HFFc6 (cell line): ENCODE measurements at places on chromosomes 7 and 10.

DNA sequence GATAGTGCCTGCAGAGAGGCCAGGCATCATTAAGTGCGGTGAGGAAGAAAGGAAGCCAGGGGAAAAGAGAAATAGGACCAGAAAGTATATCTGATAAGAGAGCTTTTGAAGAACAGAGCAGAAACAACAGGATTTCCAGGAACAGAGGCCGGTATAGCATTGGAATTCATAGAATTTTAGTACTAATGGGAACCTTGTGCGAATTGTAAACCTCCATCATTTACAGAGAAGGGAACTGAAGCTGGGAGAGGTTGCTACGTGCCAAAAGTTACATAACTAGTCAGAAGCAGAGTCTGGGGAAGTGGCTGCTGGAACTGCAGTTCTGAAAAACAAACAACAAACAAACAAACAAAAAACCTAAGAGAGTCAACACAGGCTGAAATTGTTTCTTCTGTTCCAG is 5.4 kb upstream of the ZMYND11 start:
- H3K27me3 ChIP-seq, result no peaks in the 10 kb centered on the region
- no peak overlapping the region for H3K27ac ChIP-seq
- H3K4me1 ChIP-seq, result peaks cover 49% of the 10 kb centered on the region
- H3K4me3 ChIP-seq, result no peak overlapping the region

GRCh38 chr7:17300012-17300411 is 1.6 kb downstream of the AHR start:
- H3K4me1 ChIP-seq, result peaks cover 16% of the 10 kb centered on the region
- peak overlapping the region; percentile 74 for H3K27ac ChIP-seq
- peak overlapping the region; percentile 93 for H3K4me3 ChIP-seq
- no peak for DNase-seq

GRCh38 chr10:36675458-36675880 is 449.9 kb upstream of the ANKRD30A start:
- H3K27ac ChIP-seq, result no peak overlapping the region
- DNase-seq, result no peak
- H3K4me1 ChIP-seq, result no peaks in the 10 kb centered on the region
- no peaks in the 10 kb centered on the region; the same call in none of the 2 replicates for H3K27me3 ChIP-seq
- H3K36me3 ChIP-seq, result no peaks in the 10 kb centered on the region

- no peak overlapping the region for H3K4me3 ChIP-seq
- DNase-seq, result no peak
- peaks cover 8% of the 10 kb centered on the region for H3K27me3 ChIP-seq
- no peak overlapping the region for H3K27ac ChIP-seq
Observed at GRCh38 chr10:47179291-47179647, 120.7 kb upstream of the GDF10 start.

DNA sequence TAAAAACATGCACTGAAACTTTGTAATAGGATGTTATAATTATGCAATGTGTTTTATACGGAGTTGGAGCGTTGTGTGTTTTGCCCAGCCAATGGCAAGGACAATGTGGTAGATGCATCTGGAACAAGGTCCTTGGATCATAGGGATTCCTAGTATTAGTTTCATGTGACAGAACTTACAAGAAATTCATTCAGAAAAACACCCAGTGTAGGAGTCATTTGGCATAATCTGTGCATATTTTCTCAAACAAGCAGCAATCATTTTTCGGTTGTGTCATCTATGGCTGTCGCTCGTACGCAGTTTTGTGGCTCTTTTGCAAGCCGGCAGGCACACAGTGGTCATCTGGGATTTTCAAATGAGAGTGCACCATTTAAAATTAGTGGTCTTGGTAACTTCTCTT is 19.8 kb downstream of the CREB5 start:
- no peaks in the 10 kb centered on the region for H3K36me3 ChIP-seq
- no peak for DNase-seq
- H3K27ac ChIP-seq, result no peak overlapping the region
- H3K4me3 ChIP-seq, result no peak overlapping the region
- no peaks in the 10 kb centered on the region for H3K4me1 ChIP-seq

DNA sequence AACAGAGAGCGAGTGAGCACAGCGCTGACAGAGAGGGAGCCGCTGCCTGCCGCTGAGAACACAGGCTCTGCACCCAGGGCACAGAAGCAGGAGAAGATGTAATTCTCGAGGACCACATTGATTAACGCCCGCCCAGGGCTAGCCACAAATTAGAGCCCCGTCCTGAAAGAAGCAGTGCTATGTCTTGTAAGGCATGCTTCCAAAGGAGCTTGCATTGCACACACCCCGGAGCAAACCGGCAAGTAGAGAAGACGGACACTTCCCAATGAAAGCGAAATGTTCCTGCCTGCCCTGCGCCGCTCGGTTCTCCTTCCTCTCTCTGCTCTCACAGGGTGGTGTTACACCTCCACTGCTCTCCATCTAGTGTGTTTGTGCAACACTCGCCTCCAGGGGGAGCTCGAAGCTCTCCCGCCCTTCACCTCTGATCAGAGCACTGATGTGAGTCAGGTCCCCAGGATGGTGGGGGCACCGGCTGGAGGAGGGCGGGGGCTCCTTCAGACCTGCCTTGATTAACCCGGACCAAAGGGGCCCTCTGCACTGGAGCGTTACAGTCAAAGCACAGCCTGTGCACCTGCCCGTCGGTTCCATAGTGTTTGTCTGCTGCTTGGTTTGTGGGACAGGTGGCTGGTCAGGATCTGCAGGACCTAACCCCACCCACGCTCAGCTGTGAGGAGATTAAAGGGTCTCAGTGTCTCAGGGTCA is 316.5 kb downstream of the ADARB2 start:
- no peaks in the 10 kb centered on the region for H3K36me3 ChIP-seq
- H3K27ac ChIP-seq, result no peak overlapping the region
- no peaks in the 10 kb centered on the region for H3K4me1 ChIP-seq
- H3K27me3 ChIP-seq, result no peaks in the 10 kb centered on the region; the same call in 1 of the 2 replicates
- no peak overlapping the region; the same call in 1 of the 2 replicates for H3K4me3 ChIP-seq

DNA sequence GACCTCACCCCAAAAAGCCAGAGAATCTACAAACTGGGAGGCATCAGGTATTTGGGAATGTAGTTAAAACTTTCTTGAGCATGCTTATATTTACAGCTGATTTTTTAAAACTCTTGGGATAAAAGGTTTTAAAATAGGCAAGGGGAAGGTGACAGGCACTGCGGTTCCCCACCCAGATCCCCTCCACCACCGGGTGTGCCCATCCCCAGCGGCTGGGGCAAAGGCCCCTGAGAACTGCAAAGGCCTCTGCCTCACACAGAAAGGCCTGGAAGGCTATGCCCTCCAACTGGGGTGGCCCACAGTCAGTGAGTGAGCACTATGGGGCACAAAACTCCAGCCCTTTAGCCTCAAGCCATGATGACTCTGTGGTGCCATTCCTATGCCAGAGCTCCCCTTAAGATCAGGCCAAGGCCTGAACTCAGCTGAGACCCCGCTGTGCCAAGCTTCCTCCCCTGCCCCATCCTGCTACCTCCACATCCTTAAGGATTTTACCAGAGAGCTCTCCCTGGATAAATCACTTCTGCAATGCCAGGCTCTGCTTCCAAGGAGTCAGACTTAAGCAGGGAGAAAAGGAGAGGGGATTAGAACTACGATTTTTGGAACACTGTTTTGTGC is 299.1 kb downstream of the GRID1 start:
- no peak overlapping the region for H3K4me3 ChIP-seq
- no peak overlapping the region for H3K27ac ChIP-seq

DNA sequence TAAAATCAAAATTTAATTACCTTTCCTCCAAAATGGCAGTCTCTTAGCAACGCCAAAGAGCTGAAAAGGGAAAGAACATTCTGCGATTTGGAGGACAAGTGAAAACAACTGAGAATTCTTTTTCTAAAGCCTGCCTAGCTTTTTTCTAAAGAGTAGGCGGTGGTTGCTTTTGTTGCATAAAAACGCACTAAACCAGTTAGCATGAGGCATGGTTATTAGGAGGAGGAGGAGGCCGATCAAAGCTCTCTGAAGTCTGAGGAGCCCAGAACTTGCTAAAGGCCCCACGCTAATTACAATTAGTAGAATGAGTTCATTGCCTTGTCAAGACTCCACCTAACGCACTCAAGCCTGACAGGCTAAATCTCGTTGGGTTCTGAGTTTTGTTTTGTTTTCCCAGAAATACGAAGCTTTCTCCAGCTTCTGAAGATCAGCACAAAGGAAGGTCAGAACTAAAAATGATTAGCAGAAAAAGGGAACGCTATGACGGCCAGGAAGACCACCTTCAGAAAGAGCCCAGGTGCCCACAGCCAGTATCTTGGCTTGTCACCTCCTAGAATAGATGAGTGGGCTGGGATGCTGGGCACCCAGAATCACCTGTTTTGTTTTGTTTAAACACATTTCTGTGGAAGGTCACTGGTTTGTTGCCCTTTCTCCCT is 72.0 kb downstream of the FGFR2 start:
- H3K4me1 ChIP-seq, result no peaks in the 10 kb centered on the region
- no peak for DNase-seq
- H3K4me3 ChIP-seq, result no peak overlapping the region
- no peaks in the 10 kb centered on the region for H3K36me3 ChIP-seq

GRCh38 chr10:46247808-46248569 is 38.8 kb upstream of the ANTXRL start:
- no peaks in the 10 kb centered on the region for H3K36me3 ChIP-seq
- no peaks in the 10 kb centered on the region for H3K4me1 ChIP-seq
- no peak overlapping the region for H3K4me3 ChIP-seq
- no peak overlapping the region for H3K27ac ChIP-seq

DNA sequence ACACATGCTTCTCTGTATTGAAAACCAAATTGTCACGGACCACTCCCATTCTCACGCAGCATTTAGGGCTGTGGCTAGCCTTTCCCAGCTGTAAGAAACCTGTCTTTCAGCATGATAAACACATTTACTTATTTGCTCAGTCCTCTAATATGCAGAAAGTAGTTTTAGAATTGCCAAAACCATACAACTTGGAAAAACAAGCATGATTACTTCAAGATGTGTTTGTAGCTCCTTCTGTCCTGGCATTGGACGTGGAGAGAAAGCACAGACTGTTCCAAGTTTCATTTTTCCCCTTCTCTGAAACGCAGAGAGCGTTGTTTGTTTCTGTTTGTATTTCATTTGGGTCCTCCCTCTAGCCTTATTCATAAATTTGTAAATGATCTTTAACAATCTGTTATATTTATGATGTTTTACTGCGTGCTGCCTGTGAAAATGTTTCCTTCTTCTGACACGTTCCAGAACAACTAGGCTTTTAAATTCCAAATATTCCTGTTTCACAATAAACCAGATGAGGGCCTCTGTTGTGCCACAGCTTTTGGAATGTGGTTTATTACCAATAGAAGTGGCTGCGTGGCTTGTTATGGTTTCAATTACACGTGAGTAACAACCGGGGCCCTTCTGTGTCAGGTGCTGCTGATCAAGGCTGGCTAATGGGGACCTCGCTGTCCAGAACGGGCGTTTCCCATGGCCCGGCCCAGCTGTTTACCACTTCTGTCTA is 26.1 kb downstream of the MNX1 start:
- no peaks in the 10 kb centered on the region; the same call in 1 of the 2 replicates for H3K36me3 ChIP-seq
- H3K4me3 ChIP-seq, result peak overlapping the region; percentile 74
- H3K27me3 ChIP-seq, result peaks cover 4% of the 10 kb centered on the region; the same call in 1 of the 2 replicates
- H3K27ac ChIP-seq, result peak overlapping the region; percentile 22; the same call in 1 of the 2 replicates

DNA sequence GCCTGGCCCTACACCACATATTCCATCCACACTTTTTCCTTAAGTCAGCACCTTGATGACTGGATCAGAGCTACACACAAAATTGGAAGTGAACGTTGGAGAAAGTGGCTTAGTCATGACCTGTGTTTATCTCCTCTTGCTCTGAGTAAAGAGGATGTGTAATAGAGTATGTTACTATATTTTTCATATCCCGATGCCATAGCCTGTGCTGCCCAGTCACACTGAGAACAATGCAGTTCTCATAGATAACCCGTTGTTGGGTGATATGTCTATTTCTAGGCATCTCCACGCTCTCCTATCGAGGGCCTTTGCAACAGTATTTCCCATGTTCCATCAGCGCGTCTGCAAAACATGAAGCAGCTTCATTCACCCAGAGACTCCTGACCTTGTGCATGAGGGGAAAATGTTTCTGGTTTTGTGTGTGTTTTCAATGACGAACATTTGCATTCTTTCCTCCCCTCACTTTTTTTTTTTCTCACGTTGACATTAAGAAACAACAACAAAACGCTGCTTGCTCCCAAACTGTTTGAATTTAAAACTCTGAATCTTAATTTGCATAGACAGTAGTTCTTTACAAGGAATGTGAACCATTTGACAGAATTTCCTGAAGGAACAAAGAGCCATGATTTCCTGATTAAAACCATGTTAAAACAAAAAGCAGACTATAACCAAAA is 43.4 kb downstream of the GRK5 start:
- H3K36me3 ChIP-seq, result no peaks in the 10 kb centered on the region
- no peaks in the 10 kb centered on the region; the same call in 1 of the 2 replicates for H3K27me3 ChIP-seq
- peak overlapping the region; percentile 88 for H3K27ac ChIP-seq
- peaks cover 84% of the 10 kb centered on the region for H3K4me1 ChIP-seq
- DNase-seq, result peak; percentile 80
- peak overlapping the region; percentile 76 for H3K4me3 ChIP-seq

DNA sequence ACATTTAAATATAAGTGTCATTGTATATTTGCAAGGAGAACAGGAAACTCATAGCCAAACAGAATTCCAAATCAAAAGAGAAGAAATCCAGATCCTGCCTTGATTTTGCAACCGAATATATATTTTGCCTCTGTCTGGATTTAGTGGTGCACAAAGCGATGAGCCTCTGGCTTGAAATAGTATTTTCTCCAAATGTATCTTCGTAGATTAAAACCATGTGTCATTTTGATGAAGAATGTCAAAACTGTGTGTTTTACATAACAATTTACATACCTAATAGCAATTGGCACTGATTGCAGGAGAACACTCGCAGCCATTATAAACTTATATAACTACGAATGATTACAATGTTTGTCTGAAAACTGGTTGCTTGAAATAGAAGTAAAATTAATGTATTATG is 156.4 kb downstream of the ARID5B start:
- H3K27ac ChIP-seq, result peak overlapping the region; percentile 83
- peak overlapping the region; percentile 94 for H3K4me3 ChIP-seq
- peaks cover 100% of the 10 kb centered on the region for H3K4me1 ChIP-seq
- no peak for DNase-seq
- H3K36me3 ChIP-seq, result peaks cover 95% of the 10 kb centered on the region

DNA sequence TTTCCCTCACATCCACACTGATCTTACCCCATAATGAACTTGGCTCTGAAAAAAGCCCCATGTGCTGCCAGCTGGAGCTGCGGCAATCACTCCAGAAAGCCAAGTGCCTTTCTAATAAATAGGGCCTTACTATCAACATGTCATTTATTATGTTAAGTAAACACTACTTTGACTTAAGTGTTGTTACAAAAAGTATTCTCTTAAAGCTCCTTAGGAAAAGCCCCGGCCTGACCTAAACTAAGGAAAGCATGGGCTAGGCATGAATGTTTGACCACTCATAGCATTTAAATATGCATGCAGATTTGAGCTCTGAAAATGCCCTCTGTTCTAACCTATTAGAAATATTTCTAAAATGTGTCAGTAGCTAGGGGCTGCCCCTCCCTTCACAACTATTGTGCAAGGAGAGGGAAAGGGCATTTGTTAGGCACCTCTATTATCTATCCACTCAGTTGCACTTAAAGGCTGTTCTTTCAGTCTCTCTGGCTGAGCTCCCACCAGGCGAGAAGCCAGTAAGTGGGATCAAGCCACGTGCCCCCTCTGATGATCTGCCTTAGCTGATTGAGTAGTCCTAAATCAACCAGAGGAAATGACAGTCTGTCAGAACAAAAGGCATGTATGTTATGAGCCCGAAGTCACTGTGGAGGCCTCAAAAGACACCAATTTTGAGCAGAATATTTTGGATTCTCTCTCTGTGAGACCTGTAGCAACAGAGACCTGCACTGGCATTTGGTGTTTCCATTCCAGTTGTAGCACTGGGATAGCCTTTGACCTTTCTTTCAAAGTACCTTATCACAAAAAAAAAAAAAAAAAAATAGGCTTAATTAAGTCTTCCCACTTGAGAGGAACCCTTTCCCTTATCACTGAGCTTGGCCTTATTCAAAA is 77.1 kb downstream of the ITGB8 start:
- DNase-seq, result peak; percentile 3
- H3K27me3 ChIP-seq, result no peaks in the 10 kb centered on the region
- H3K4me3 ChIP-seq, result no peak overlapping the region
- H3K36me3 ChIP-seq, result no peaks in the 10 kb centered on the region; the same call in 1 of the 2 replicates

GRCh38 chr10:72322280-72323058 is 32.2 kb downstream of the DNAJB12 start:
- no peak overlapping the region for H3K4me3 ChIP-seq
- DNase-seq, result no peak
- peaks cover 34% of the 10 kb centered on the region for H3K4me1 ChIP-seq
